ENCODE measurements at places on chromosomes 16 and 17.

DNA sequence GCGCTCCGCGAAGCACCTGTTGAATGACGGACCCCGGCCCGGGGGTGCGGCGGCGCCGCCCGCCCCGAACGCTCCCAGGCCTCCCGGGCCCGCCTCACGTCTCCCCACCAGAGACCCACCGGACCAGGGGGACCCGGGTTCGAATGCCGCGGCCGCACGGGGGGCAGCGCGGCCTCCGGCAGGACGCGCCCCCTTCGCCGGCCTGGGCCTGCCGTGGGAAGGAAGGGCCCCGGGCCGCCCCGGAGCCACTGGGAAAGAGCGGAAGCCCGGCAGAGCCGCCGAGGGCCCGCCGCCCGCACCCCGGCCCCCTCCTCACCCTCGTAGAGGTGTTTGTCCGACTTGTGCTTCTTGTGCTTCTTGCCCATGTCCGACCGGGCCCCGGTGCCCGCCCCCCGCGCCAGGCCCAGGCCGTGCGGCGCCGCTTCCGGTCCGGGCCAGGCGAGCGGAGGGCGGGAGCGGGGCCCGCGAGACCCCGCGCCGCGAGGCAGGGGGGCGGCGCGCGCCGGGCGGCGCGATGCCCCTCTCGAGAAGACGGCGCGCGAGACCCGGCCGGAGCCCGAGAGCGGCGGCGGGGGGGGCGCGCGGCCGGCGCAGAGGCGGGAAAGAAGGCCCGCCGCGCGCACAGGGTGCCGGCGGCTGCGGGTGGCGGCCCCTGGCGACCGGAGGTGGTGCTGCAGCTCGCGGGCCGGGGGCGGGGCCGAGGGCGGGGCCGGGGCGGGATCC lies at the start of gene BRD7:
TSS of gene BRD7 (minus strand) at position 579 of the 723 bp plus-strand sequence. CDS start at position 365, 214 bp downstream.
- DNase-seq: peak; percentile 49

GRCh38 chr16:48282636-48283263 lies 35.4 kb upstream of the ABCC11 start:
- no peak for DNase-seq

- no peak for DNase-seq
Measured at GRCh38 chr16:29230671-29231096, 175.8 kb downstream of the NPIPB11 start.

DNA sequence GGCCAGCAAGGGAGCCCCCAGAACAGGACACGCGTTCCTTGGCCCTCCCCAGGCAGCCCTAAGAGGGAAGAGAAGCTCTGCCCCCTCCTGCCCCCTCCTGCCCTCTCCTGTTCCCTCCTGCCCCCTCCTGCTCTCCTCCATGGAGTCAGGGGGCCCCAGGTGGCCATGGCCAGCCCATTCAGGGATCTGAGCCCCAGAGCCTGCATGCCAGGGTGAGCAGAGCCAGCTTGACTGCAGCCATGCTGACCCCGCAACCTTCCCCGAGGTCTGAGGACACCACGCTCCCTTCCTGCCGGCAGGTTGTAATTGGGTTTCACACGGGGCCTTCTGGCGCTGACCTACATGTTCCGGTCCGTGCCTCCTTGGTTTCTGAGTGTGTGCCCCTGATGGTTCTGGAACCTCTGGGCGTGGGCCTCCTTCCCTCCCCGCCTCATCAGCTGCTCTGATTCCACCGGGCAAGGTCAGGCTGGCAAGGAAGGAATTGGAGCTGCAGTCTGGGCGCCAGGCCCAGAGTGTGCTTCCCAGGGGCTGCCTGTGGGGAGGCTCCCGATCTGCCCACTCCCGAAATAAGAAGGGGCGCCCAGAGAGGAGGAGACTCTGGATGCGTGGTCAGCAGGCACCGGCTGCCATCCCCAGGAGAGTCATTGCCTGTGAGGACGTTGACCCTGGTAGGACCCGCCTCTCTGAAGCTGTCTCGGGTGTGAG lies 23.7 kb upstream of the NPTX1 start:
- DNase-seq: no peak

- DNase-seq: no peak
Measured at GRCh38 chr17:1890758-1891450, 61.1 kb downstream of the RPA1 start.

GRCh38 chr16:50706250-50706649 lies 12.8 kb downstream of the NOD2 start:
- DNase-seq: no peak

- DNase-seq: no peak
Measured at GRCh38 chr16:56691885-56692284, 9.6 kb downstream of the MT1X start.

Measured in activated CD4-positive, alpha-beta T cell treated with anti-CD3 and anti-CD28 coated beads for 24 hours (primary cell).